Fibroblast of skin of abdomen (primary cell): ENCODE measurements at places on chromosomes 12 and 14.

DNA sequence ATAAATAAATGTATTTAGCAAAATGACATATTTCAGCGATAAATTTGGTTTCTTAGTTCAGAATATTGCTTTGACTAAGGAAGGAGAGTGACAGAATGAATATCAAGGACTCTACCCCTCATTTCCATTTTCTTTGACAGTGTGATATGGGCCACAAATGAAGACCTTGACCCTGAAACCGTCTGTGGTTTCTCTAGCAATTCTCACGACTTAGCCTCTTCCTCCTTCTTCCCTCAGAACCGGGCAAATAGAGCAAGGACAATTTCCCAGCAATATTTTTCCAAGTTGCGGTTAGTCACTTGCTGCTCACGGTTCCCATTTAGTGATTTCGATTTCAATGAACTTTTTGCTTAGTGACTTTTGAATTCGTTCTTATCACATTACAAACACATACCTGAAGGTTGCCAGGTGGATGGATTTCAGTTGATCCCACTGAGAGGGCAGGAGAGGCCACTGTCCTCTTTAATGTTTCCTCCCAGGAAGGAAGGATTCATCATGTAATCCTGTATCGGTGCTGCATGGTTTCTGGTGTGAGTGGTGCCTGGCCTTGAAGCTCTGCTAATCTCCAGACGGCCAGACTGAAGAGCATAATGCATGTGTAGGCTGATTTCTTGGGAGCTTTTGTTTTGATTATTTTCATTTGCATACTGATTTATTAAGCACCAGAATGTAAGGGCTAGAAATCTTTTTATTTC is 77.6 kb downstream of the CHST11 start:
- no peak for DNase-seq

GRCh38 chr12:67795236-67795635 is 146.7 kb downstream of the DYRK2 start:
- no peak for DNase-seq

DNA sequence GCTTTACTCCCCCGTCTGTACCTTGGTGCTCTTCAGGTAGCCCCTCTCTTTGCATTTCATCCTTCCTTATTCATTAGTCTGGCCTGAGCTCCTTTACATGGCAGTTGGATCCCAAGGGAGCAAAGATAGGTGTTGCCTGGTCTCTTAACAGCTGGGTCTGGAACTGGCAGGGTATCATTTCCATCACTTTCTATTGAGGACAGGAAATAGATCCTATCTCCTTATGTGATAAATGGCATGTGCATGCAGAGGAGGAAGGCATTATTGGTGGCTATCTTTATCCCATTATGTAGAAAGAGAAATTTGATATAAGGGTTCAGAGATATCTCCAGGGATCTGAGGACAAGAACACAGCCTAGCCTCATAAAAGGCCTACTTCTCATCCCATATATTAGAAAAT is 54.6 kb upstream of the OAS1 start:
- DNase-seq = no peak

- no peak for DNase-seq
Measured at GRCh38 chr12:132323171-132324010, 6.0 kb downstream of the GALNT9 start.

DNA sequence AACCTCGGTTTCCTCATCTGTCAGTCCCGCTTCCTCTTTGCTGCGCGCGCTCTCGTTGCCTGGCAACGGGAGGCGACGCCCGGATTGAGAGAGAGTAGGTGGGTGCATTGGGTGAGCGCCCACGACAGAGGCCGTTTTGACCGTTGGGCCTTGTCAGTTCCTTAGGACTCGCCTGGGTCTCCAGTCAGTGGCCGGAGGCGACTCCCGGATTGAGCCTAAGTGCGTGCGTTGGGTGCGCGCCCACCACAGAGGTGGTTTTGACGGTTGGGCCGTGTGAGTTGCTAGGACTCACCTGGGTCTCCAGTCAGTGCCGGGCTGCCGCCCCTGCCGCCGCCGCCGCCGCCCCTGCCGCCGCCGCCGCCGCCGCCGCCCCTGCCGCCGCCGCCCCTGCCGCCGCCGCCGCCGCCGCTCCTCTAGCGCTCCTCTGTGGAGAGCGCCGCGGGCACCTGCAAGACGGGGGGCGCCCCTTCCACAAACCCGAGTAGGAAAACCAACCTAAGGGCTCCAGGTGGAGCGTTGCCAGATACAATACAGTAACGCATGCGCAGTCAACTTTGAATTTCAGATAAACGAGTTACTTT is 37.2 kb downstream of the APOBEC1 start:
- no peak for DNase-seq

GRCh38 chr12:78143717-78144116 is 313.0 kb downstream of the NAV3 start:
- no peak for DNase-seq

- DNase-seq = no peak
Measured at GRCh38 chr14:21202463-21203358, 46.8 kb upstream of the OR5AU1 start.

DNA sequence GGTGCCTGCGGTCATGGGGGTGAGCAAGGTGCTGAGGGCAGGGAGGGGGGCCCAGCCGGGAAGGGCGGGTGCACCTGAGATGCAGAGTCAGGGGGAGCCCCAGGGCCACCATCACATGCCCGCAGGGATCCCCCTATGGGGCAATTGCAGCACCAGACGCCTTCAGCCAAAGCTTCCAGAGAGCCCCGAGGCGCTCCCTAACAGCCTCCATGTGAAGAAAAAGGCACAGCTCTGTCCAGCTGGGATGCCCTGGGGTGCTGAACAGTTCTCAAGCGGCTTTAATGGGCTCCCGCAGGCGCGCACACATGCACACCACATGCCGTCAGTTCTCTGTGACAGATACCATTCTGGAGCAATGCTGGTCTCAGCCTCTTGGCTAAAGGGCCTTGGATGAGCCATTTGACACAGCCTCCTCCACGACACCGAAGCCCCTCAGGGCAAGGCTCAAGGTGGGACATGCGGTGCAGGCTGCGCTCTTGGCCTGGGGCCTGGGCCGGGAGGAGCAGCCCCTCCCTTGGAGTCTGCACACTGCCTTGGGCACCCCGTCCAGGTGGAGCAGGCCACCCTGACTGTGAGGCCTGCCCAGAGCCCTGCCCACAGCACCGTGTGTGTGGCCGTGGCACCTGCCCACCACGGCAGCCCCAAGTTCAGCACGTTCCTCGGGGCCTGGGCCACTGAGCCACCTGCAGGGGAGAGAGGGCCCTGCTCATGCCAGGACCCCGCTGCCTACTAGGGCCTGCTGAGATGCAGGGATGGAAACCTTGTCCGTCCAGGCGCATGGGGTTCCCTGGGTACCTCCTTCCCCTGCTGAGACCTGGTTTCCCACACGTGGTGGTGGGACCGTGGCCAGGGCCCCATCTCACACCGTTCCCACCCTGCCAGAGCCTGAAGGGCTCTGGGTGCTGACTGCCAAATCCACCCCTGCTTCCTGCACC is 7.7 kb downstream of the XRCC3 start:
- no peak for DNase-seq

DNA sequence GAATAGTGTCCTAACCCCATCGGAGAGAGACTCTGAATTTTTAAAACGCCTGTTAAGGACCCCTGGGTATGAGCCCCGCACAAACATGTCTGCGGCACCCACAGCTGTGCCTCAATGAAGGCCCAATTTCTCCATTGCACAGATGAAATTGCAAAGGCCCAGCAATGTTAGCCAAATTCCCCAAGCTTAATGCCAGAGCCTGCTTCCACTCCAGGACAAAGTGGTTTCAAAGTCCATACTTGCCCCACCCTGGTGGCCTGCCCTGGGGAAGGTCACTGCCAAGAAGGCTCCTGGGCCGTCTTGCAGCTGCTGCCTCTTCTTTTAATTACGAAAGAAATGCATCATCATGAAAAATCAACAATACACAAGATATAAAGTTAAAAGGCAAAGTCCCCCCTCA is 1179.7 kb downstream of the VRK1 start:
- DNase-seq = no peak

- peak; percentile 27 for DNase-seq
Measured at GRCh38 chr14:74979442-74980397, 23.0 kb upstream of the EIF2B2 start.

GRCh38 chr12:44155358-44155757 is 319.5 kb downstream of the TMEM117 start:
- no peak for DNase-seq

GRCh38 chr12:132710043-132710404 is 618 bp upstream of the PGAM5 start:
- DNase-seq = no peak

DNA sequence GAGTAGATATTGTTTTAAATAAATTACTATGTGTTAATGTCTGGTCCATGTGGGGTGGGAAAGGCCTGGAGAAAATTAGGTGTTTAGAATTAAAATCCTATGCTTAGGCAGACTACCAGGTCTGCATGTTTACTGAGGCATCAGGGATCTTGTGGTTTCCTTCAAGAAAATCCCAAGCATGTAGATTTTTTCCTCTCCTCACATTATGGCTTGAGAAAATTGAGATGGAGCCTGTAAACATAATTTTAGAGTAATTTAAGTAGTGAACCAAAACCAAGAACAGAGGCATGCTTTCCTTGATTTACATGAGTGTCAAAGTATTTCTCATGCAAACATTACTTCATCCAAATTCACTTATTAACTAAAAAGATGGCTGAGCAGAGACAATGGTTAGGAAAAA is 823.7 kb downstream of the AACS start:
- DNase-seq = no peak

GRCh38 chr12:111757361-111758119 is 9.2 kb upstream of the ALDH2 start:
- peak; percentile 33 for DNase-seq

DNA sequence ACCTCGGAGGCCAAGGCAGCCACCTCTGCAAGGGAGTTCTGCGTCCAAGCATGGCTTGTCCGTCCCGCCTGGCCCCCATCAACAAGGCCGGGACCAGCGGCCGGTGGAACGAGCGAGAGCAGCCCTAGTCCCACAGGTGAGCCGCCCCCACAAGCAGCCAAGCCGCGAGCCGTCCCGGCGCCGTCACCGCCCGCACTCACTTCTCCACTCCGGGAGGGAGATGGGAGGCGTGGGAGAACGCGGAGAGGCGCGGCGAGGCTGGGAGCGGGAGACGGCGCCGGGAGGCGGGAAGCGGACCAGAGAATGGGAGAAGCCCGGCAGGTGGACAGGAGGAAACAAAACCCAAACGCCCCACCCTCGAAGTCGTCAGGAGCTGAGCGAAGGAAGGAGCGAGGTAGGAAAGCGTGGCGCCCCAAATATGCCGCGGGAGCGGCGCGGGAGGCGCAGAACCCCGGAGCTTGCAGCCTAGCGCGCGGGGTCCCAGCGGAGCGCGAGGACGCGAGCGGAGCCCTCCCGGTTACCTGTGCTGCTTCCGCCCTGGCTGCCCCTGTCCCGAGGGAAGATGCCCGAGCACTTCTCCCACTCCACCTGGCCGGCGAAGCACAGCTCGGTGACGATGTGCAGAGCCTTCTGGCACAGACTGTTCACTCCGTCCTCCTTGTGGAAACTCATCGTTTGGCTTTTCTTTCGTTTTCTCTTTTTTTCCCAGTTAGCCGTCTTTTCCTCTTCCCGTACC is 600 bp downstream of the SYT10 start:
- DNase-seq = no peak

DNA sequence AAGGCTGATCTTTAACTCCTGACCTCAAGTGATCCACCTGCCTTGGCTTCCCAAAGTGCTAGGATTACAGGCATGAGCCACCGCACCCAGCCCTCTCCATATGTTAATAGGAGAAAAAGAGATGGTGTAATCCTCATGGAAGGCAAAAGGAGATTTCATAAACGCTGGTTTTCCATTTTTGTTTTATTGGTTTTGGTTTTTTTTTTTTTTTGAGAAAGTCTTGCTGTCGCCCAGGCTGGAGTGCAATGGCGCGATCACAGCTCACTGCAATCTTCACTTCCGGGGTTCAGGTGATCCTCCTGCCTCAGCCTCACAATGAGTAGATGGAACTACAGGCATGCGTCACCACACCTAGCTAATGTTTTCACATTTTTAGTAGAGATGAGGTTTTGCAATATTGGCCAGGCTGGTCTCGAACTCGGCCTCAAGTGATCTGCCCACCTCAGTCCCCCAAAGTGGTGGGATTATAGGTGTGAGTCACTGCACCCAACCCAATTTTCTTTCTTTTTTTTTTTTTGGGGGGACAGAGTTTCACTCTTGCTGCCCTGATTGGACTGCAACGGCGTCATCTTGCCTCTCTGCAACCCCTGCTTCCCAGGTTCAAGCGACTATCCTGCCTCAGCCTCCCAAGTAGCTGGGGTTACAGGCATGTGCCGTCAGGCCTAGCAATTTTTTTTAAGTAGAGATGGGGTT is 8.1 kb downstream of the PTGES3 start:
- no peak for DNase-seq

DNA sequence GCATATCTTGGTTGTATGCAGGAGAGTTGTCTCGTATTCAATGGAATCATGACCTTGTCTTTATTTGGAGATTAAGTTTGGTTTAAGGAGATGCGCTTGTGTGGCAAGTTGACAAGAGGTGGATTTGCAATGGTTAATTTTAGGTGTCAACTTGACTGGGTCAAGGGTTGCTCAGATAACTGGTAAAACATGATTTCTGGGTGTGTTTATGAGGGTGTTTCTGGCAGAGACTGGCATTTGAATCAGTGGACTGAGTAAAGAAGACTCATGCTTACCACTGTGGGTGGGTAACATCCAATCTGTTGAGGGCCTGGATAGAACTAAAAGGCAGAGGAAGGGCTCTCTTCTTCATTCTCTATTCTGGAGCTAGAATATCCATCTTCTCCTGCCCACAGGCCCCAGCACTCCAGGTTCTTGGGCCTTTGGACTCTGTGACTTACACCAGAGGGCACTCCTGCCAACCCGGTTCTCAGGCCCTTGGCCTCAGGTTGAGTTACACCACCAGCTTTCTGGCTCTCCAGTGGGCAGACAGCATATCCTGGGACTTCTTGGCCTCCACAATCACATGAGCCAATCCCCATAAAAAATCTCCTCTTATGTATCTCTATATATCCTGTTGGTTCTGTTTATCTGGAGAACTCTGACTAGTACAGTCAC is 141.5 kb upstream of the ARID2 start:
- DNase-seq = no peak

GRCh38 chr14:33375196-33375595 is 436.5 kb downstream of the NPAS3 start:
- no peak for DNase-seq

GRCh38 chr14:100765296-100765695 is 38.6 kb downstream of the DLK1 start:
- no peak for DNase-seq

- no peak for DNase-seq
Measured at GRCh38 chr12:84034871-84035270, 877.7 kb downstream of the SLC6A15 start.

DNA sequence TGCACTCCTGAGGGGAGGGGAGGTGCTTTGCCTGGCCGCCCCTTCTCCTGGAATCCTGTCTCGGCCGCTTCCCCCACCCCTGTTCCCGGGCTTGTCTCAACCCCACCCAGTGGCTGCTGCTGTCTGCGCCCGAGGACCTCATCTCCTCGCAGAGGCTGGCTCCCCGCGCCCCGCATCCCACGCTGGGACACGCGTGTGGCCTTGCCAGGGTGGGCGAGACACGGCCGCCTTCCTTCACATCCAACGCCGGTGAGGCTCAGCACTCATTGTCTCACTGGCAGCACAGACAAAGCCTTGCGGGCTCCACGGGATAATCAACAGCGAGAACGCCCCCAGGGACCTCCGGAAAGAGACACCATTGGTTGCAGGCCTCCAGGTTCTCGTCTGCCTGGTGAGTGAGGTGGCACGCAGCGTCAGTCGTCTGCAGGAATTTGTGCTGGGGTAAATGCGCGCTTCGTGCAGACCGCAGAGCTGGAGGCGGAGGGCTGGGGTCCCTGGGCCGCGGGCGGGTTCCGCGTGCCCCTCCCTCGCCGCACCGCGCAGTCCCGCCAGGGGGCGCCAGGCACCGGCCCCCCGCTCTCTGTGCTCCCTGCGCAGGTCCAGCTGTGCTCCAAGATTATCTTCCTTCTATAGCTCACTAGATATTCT is 26.8 kb downstream of the CCDC177 start:
- peak; percentile 32 for DNase-seq

GRCh38 chr14:67137744-67138371 is 51.4 kb upstream of the GARIN2 start:
- no peak for DNase-seq
